ENCODE measurements at places on chromosomes 3 and 15.

- DNase-seq: no peak
Measured at GRCh38 chr3:153429821-153430220, 267.8 kb downstream of the RAP2B start.

- no peak for DNase-seq
Measured at GRCh38 chr15:70322051-70322668, 224.4 kb upstream of the TLE3 start.

DNA sequence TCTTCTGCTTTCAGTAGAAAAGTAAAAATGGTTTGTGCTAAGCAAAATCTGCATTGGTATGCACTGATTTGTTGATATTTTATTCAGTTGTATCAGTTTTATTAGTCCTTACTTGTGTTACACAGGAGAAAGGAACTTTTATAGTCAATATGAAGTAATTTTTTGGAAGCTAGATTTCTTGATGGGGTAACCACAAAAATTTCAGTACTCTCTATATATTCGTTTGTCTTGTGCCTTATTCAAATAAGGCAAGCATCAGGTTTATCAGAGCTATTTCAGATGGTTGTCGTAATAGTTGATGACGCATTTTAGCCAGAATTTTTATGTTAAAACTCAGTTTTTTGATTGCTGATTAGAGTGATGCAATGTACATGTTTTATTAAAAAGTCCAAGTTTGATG lies 50.7 kb upstream of the NIPA1 start:
- no peak for DNase-seq

DNA sequence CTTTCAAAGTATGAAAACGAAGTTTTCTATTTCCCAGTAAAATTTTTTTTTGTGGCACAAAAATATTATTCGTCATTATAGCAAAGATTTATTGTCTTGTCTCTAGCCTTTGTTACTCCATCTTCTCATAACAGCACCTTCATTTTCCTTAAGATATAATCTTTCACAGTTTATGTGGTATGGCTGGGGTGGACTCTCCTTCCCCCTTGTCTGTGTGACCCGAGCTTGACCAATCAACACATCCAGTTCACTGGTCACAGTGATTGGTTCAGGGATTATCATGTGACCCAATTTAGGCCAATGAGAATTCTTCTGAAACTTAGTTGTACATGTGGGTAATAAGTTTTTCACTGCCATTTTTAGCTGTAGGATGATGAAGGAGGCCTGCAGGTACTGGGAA lies 71.2 kb upstream of the DCBLD2 start:
- DNase-seq: no peak

DNA sequence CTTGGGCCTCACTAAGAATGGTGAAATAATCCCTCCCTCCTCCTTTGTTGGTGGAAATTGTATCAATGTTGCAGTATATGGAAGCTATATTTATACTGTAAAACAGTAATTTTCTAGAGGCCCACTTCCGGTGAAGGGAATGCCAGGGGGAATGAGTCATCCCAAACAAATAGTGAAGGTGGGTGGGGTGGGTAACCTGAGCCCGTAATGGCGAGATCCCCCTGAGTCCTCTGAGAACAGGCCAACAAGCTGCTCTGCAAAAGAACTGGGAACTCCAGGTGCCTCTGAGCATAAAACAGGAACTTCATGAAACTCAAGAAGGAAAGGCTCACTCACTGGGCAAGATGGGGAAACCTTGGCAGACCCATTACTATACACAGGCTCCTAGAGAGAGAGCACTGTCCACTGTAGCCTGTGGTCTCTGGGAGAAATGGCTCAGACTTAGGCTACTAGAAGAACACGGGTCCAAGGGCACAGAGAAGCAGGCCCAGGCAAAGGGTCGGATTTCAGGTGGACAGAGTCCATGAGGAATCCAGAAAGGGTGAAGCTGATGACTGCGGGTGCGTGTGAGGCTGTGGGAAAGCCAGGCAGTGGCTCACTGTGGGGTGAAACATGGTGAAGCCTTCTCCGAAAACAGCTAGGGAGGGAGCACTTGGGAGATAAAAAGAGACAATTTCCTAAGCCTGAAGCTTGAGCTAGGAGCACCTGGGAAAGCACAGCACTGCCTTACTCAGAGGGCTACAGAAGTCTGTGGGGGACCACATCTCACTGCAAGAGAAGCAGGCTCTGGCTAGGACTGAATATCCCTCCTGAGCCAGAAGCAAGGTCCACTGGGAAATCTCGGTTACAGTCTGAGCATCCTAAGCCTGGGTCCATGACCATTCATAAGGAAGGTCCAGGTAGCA lies 19.8 kb downstream of the LARP6 start:
- no peak for DNase-seq
